Activated CD4-positive, alpha-beta T cell treated with anti-CD3 and anti-CD28 coated beads, Interleukin-10, Interleukin-2, amounts not matched to agents 100 ng/mL and 50 ng/mL, durations not matched to agents 16 hours and 8 hours (primary cell): ENCODE measurements at places on chromosomes 16 and 17.
A peak's percentile ranks its signal among the peaks of the same experiment; 100 is the strongest.

GRCh38 chr17:79969906-79970305 is 65.8 kb downstream of the TBC1D16 start:
- DNase-seq = no peak

- DNase-seq = no peak
These were observed 4.7 kb upstream of the PIPOX start for GRCh38 chr17:29038085-29038795.

GRCh38 chr17:2393954-2394749 is 6.7 kb downstream of the MNT start:
- no peak for DNase-seq

DNA sequence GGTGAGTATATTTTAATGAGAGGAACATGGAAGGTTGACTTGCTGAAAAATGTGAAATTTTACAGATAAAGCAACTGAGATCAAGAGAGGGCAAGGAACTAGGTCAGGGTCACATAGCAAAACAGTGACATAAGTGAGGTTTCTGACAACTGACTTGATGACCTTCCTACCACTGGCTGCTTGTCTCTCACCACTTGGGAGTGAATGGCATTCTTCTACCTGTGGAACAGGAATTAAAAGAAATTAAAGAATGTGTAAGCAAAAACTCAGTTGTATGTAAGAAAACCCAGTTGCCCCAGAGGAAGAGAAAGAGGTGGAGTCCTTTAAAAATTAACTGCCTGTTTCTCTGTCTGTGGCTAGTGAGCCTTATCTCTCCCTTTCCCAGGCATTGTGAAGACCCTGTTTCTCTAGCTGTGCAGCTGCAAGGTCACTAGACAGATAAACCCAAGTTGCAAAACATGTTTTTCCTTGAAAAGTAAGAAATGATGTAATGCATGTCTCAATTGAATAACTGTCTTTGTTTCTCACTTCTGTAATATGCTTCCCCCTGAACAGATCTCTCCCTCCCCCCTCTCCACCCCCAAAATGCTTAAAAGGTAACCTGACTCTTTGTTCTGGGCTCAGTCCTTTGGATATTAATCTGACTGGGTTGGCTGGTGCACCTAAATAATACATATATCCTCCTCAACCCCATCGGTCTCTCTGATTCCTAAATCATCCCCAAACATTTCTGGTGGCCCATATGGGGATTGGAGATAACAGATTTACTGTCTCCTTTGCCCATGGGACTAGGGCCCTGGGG is 23.4 kb downstream of the ACSM1 start:
- DNase-seq = no peak

DNA sequence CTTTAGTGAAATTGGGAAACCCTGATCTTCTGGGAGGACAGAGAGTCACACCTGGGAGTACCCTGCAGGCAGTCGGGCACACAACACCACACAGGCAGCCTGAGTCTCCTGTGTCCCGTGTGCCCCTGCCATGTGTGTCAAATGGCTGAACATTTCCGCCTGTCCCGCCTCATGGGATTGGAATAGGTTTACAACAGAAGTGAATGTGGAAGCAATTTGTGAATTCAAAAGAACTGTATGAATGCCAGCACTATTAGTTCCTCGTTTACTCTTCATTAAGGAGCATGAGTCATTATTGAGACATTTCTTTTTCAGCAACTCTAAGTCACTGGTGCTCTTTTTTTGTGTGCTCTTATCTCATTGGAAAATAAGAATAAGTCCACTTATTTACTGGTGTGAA is 226.5 kb downstream of the PMP22 start:
- DNase-seq = no peak

- no peak for DNase-seq
These were observed 469.6 kb downstream of the SLC39A11 start for GRCh38 chr17:72622661-72623433.

- no peak for DNase-seq
These were observed 1.4 kb downstream of the PLSCR3 start for GRCh38 chr17:7392696-7393612.

DNA sequence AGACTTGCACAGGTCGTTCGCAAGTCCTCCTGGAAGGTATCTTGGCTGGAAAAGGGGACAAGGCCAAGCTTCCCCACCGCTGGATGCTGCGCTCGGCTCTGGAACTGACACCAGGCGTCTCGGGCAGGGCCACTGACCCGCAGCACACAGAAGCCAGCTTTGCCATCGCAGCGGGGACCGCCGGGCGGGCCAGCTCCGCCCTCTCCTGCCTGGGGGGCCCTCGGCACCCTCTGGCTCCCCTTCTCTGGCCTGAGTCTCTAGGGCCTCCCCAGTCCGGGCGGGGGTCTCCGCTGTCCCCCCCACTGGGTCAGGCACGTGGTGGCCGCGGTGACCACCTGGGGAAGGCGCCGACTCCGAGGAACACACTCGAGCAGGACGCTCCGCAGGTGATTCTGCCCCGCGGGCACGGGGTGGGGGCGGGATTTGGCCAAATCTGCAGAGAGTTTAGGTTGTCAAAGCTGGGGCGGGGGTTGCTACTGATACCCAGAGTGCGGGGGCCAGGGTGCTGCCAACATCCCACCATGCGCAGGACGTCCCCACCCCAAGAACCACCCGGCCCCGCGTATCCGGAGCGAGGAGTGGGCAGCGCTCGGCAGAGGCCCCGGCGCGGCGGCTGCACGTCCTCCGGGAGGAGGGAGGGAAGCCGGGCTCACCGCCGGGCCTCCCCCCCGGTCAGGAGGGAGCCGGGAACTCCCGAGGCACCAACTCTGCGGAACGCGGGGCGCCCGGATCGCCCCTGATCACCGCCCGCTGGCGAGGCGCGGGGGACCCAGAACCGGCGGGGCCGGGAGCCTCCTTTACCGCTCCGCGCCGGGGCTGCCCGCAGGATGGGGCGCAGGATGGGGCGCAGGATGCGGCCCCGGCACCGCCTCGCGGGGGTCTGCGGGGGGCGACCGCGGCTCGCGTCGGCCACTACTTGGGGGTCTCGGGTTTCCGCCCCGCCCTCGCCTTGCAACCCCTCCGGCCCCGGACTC is 744 bp upstream of the METRNL start:
- no peak for DNase-seq

GRCh38 chr16:12600536-12601256 is 203.0 kb downstream of the CPPED1 start:
- DNase-seq = no peak

GRCh38 chr17:17057057-17057551 is 14.8 kb downstream of the MPRIP start:
- DNase-seq = no peak

DNA sequence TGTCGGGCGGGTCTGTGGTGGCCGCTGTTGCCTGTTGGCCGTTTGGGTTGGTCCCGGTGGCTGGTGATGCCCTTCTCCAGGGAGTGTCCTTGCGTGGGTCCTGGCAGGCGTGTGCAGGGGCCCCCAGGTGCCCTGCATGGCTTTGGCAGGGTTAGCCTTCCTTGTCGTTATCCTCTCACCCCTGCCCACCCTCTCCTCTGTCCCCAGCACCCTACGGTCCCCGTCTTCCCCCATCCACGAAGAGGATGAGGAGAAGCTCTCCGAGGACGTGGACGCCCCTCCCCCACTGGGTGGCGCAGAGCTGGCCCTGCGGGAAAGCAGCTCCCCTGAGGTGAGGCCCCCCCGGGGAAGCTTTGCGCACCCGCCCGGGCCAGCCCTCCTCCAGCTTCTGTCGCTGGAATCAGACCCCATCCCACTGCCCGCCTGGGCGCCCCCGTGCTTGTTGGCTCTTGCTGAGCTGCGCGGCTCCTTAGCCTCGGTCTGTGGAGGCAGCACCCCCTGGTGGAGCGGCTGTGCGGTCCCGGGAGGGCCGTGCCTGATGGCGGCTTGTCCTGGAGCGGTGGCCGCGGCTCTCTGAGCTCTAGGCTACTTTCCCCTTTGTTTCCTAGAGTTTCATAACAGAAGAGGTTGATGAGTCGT is 10.6 kb upstream of the NUDT16L1 start:
- DNase-seq = peak; percentile 36

- DNase-seq = no peak
These were observed 31.4 kb downstream of the ITGB3 start for GRCh38 chr17:47285003-47285402.
